ENCODE measurements at places on chromosomes 3 and 15.

DNA sequence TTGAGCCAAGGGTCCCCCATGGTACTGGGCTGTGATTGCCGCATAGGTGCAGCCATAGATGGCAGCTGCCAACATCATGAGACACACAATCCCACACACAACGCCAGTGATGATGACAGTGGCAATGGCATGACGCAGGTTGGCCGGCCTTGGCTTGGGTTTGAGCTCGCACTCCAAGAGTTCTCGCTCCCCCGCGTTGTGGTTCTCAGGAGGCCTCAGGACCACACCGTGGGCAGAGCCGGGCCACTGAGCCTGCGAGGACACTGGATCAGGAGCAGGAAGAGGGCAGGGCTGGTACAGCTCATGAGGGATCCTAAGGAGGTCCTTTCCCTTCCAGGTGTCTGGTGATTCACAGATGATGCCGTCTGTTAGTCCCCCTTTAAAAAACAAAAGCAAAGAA is 9.3 kb downstream of the LRTM1 start:
- DNase-seq, result no peak

DNA sequence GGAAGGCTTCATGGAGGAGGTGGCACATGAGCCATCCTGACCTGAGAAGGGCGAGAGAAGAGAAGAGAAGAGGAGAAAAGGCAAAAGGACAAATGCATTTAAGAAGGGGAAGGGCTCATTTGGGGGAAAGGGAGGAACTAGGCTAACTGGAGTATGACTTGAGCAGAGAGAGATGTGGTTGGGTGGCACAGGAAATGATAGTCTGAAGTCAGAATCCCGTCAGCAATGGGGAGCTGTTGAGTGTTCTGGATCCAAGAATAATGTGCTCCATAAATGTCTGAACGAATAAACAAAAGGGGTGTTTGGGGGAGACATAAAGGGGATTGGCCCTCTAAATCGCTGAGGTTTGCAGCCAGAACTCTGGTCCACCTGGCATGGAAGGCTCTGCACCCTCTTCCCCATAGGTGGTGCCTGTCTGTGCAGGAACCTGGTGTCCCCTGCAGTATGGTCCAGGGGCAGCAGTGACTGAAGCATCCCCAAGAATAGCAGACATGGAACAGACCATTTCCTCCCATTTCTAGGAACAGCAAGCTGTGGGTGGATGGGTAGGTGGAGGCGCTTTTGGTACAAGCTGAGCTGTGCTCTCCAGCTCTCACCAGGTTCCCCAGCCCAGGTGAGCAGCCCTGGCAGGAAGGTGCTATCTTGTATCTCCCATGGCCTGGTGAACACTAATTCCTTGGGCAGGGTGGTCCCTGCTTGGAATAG is 15.2 kb downstream of the CORO2B start:
- no peak for DNase-seq

DNA sequence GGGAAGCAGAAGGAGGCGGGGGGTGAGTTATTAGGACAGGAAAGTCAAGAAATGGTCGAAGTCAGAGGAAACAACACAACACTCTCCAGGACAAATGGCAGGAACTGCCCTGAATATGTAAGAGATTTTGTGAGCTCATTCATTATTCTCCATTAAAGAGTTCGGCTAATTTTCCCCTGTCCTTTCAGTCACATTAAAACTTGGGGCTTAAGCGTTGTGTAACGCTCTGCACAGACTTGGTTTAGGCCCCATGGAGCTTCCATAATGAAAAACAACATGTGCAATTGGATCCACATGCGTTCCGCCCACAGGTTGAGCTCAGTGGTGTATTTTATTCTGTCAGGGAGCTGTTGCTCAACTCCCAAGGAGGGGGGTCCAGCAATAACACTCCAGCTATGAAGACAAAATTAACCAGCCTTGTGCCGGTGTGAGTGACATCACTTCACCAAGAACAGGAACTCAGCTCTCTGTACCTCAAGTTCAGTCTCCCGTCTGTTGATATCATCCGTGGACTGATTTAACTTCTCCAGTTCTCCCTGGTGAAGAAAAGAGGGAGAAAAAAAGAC is 2.3 kb downstream of the SH3BP5 start:
- no peak for DNase-seq

DNA sequence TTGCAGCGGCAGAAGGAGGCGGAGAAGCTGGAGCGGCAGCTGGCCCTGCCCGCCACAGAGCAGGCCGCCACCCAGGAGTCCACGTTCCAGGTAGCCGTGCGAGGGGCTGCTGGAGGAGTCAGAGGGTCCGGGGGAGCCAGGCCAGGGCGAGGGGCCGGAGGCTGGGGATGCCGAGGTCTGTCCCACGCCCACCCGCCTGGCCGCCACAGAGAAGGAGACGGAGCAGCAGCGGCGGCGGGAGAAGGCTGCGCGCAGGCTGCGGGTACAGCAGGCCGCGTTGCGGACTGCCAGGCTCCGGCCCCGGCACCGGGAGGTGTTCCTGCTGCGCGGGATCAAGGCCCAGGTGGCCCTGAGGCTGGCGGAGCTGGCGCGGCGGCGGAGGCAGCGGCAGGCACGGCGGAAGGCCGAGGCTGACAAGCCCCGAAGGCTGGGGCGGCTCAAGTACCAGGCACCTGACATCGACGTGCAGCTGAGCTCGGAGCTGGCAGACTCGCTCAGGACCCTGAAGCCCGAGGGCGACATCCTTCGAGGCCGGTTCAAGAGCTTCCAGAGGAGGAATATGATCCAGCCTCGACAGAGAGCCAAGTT is 625.0 kb downstream of the MCTP2 start:
- no peak for DNase-seq

GRCh38 chr15:60460931-60461330 is 18.0 kb downstream of the ICE2 start:
- DNase-seq, result no peak

DNA sequence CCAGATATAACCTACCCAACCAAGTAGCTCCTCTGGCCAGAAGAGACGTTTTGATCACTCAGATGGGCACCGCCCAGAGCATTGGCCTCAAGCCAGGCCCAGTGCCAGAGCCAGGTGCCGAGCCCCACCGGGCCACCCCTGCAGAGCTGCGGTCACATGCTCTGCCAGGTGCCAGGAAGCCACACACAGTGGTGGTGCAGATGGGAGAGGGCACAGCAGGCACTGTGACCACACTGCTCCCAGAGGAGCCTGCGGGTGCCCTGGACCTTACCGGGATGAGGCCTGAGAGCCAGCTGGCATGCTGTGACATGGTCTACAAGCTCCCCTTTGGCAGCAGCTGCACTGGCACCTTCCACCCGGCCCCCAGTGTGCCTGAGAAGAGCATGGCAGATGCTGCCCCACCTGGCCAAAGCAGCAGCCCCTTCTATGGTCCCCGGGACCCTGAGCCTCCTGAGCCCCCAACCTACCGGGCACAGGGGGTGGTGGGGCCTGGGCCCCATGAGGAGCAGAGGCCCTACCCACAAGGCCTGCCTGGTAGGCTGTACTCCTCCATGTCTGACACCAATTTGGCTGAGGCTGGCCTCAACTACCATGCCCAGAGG is 19.1 kb upstream of the APEH start:
- no peak for DNase-seq

- DNase-seq, result no peak
Observed at GRCh38 chr15:101244889-101245668, 6.8 kb downstream of the CHSY1 start.

DNA sequence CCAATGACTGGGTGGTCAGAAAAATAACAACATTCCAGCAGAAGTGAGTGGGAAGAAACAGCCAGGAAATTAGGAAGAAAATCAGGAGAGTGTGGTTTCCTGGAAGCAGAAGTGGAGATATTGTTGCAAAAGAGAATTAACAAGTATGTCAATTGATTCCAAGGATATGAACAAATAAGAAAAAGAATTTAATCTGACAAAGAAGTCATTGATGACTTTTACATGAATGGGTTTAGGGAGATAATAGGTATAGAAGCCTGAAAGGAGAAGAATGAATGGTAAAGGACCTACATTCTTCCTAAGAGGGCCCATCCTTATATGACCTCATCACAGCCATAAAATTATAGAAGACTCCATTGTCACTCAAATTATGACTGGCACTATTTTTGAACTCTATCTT is 1440.1 kb downstream of the OTOL1 start:
- no peak for DNase-seq

GRCh38 chr3:134404366-134404885 is 30.2 kb upstream of the AMOTL2 start:
- no peak for DNase-seq
